ENCODE measurements at places on chromosomes 6 and 20. TPM values are rescaled to one million over a fixed set of nuclear protein-coding genes. Genes with fewer than 3 reads are reported as not detected.

DNA sequence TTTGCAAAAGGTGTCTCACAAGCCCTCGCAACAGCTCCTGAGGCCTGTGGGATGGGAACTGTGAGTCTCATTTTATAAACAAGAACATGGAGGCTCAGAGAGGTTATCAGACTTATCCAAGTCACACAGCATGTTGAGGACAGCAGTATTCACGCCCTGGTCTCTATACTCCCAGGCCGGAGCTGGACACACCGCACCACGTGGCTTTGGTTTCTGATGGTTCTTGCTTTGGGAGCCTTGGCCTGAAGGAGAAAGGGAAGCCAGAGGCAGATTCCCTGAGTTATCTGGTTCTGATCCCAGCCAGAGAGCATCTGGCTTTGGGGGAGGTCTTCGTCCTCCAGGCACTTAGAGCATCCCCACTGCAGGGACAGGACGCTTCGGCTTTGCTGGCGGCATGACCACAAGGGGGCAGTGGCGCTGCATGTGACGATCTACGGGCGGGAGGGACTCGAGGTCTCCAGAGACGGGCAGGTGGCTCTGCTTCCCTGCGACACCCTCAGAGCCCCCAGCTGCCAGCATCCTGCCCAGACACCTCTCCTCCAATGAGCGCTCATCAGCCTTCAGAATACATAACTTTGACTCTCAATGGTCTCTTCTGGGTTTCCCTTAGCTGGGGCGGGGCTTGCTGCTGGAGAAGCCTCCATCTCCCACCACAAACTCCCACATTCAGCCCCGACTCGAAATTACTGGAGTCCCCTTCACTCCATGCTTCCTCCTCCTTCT is 51.4 kb upstream of the SAYSD1 start:
- peak; percentile 34 for DNase-seq

DNA sequence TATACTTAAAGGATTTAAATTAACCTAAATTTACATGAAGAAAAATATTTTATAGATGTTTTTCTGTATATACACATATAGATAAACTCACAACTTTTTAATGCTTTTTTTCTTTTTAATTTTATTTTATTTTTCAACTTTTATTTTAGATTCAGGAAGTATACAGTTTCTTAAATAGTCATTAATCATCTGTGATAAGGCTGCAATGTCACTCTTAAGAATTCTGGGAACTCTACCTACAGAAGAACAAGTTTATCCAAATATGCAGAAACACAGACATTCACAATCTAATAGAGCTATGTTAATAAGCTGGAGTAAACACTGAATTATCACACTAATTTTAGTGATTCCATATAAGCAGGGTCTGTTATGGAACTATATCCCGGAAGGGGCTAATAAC is 181.2 kb downstream of the TASP1 start:
- no peak for DNase-seq

DNA sequence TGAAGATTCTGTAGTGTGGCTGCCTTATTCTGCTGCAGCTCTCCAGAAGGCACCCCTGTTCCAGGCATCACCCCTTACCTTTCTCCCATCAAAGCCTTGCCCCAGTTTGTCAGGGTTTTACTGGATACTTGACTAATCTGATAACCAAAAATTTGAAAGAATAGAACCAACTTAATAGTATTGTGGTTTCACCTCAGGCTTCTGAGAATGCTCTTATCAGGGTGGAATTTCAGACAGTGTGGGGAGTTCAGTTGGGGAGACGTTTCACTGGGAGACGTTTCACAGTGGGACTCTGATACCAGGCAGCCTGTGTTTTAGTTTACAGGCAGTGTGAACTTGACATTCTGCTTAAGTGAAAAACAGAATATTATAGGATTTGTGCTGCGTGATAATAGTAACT is 50.5 kb downstream of the SCAND1 start:
- no peak for DNase-seq

The SDCBP2 gene
- 1.8 TPM for total RNA-seq

The COL21A1 gene
- not detected for total RNA-seq

The SMPDL3A gene
- 9.6 TPM for total RNA-seq

The KIF25 gene
- 0.05 TPM for total RNA-seq

GRCh38 chr6:168709991-168710390 is 269.0 kb downstream of the SMOC2 start:
- DNase-seq = no peak

- peak; percentile 20 for DNase-seq
Measured at GRCh38 chr6:141401168-141401567, 731.6 kb upstream of the GJE1 start.

DNA sequence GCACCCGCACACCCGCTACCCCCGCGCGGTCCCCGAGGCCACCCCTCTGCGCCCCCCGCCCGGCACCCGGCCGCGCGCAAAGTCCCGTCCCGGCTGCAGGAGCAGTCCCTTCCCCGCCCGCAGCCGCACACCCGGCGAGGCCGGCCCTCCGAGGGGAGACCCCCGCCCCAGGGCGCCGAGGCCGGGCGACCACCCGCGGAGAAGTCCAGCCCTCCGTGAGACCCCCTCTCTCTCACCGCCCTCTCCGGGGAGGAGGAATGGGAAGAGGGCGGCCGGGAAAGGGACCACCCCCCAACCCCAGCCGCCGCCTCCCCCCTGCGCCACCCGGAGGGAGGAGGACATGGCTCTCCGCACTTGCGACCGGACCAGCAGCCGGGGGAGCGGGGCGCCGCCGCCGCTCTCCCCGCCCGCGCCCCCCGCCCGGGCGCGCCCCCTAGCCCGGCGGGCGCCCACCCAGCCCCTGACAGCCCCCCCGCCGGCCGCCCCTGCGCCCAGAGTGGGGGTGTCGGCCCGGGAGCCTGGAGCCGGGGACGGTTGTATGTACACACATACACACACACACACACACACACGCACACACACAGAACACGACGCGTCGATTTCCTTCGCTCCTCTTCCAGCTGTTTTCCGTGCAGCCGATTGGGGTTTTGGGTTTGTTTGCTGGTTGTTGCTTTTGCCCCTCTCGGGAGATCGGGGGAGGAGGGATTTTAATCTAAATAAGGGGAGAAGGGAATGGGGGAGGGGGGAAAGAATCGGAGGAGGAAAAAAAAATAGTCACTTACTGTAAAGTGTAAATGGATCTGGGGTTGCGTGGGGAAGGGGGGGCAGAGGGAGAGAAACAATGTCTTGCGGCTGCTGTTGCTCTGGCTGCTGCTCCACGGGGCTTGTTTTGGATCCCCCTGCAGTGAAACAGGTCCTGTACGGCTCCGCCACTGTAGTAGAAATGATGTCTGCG is at the start of gene ATXN1:
TSS of gene ATXN1 (minus strand) at position 945 of the 955 bp plus-strand sequence.
- peak; percentile 44 for DNase-seq

GRCh38 chr20:45964006-45964400 is 8.0 kb downstream of the ZNF335 start:
- no peak for DNase-seq

All from renal cortical epithelial cell (primary cell).